ENCODE measurements at places on chromosomes 4 and X. TPM values are rescaled to one million over a fixed set of nuclear protein-coding genes. Genes with fewer than 3 reads are reported as not detected.
A peak's percentile ranks its signal among the peaks of the same experiment; 100 is the strongest.

DNA sequence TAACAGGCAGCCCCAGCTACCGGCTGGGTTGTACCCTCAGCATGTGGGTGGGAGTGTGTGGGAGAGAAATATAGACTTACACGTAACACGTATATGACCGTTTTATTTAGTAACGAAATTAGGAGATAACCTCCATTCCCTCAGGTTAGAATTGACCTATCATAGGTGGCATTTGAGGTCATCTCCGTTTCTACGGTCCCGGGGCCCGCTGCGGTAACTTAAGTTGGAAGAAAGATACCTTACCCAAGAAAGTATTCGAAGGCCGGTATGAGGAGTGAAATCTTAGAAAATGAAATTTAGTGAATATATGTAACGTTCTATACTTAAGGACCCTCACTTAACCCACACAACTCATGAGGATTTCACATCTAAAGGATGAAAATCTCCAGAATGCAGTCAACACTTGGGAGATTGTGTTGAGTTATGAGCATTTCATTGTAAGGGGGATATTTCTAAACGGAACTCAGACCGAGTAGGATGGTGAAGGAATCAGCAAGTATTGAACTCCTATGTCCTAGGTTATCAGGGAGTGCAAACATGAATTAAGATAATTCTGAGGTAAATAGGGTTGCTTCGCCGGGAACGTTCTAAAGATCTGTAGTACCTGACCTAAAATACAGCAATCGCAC, 891 bp downstream of the CISD2 start:
- DNase-seq: peak; percentile 46

DNA sequence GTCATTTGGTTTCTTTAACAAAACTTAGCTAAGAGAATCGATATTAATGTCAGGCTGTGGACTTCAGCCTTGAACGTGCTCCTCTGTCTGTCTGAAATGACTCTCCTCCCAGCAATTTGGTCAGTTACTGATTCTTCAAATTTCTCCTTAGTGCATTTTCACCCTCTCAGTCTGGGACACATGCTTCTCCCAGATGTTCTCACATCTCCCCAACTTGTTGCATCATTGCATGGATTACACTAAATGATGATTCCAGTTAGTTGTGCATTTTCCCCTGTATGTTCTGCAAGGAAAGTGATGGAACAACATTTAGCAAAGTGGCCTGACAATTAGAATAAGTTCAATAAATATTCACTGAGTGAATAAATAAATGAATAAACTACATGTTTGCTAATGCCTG, 94.4 kb downstream of the NLGN4X start:
- no peak for DNase-seq

DNA sequence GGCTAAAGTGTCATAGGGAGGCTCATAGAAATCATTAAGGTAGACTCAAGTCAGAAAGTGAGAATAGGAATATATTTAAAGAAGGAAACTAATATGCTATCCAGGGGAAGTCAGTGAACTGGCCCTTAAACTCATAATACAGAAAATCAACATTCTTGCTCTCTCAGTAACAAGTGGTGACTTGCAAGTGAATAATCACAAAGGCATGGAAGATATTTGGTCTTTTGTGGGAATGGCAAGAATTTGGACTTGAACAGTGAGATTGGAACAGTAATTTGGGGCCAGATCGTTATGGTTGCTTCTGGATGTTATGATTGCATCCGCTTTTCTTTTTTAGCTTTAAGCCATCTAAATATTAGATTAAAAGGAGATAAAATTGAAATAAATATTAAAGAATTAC, 103.8 kb downstream of the TBC1D19 start:
- DNase-seq: no peak

- DNase-seq: no peak
Measured at GRCh38 chrX:21885568-21885967, 29.8 kb downstream of the YY2 start.

DNA sequence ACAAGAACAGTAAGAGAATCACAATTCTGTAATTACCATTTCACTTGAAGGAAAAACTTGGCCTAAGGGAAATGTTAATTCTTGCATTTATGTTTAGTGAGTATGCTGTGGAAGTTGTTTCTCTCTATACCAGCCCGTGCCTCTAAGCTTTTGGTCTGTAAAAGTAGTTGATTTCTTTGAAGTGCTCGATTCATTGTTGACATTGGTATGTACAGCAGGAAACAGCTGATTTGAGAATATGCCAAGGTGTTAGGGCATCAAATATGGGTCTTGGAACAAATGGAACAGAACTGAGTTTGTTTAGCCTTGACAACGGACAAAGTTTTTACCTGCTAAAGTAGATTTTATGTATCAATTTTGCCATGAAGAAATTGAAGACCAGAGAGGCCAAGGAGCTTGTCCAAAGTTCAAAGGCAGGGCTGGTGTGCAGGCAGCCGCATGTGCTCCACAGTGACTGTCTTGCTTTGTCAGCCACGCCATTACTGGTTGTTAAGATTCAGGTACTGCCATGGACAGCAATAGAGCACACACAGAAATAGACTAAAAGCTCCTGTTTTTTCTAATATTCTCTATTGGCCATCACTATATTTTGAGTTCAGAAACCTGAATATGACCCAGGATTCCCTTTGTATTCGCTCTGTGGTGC, 75.5 kb upstream of the TLR3 start:
- DNase-seq: no peak

FAM184B gene
- not detected for total RNA-seq

- DNase-seq: no peak
Measured at GRCh38 chrX:41449615-41450014, 2.5 kb downstream of the NYX start.
